ENCODE measurements at places on chromosomes 2 and 18. TPM values are rescaled to one million over a fixed set of nuclear protein-coding genes. Genes with fewer than 3 reads are reported as not detected.
A peak's percentile ranks its signal among the peaks of the same experiment; 100 is the strongest.

OR6B2 gene
- total RNA-seq = not detected

DNA sequence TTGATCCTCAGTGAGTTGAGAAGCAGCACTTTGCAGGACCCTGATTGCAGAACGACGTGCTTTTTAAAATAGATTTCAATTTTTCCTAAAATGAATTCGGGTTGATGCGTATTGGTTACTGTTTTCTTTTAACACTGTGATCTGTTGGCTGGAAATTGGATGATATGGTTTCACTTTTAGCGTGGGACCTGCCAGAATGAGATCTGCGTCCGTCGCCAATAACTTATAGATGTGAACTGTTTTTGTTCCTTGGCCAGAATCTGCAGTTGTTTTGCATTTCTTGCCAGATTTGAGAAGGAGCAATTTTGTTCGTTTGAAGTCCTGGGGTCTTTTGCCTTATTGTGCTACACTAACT, 703 bp downstream of the UGGT1 start:
- no peak for DNase-seq

GFPT1 gene
- total RNA-seq = 17.9 TPM

TUBA4B gene
- not detected for total RNA-seq

GRCh38 chr2:8999797-9000196, 3.7 kb downstream of the MBOAT2 start:
- no peak for DNase-seq

- DNase-seq = no peak
Observed at GRCh38 chr18:59667488-59667887, 29.7 kb downstream of the CCBE1 start.

- DNase-seq = no peak
Observed at GRCh38 chr2:161141033-161141432, 19.2 kb upstream of the TANK start.

- DNase-seq = no peak
Observed at GRCh38 chr2:235098269-235098668, 146.5 kb downstream of the SH3BP4 start.

DNA sequence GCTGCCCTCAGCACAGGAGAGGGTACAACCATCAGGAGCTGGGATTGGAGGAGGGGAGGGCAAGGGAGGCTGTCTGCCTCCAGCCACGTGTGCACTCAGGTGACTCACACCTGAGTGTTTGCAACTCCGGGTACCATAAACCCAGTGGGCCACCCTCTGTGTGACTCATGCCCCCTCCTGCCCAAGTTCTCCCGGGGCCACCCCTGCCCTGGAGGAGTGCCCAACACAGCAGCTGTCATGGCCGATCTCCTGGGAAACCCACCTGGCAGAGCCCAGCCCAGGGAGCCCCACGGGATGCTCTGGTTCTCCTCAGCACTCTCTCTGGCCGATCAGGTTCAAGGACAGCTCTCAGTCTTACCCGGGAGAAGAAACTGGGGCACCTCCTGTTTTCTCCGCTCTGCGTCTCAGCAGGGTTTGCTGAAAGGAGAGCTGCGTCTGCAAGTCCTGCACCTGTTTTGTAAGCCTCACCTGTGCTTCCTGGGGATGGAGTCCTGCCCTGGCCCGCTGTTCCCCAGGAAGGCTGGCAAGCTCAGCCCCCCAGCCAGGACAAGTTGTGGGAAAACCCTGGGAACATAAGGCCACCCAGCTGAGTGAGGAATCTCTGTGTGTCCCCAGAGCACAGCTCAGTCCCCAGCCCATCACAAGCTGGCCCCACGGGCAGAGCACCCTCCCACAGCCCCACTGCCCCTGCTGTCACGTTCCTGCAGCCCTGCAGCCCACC, 44.0 kb upstream of the UBE2F start:
- no peak for DNase-seq

DNA sequence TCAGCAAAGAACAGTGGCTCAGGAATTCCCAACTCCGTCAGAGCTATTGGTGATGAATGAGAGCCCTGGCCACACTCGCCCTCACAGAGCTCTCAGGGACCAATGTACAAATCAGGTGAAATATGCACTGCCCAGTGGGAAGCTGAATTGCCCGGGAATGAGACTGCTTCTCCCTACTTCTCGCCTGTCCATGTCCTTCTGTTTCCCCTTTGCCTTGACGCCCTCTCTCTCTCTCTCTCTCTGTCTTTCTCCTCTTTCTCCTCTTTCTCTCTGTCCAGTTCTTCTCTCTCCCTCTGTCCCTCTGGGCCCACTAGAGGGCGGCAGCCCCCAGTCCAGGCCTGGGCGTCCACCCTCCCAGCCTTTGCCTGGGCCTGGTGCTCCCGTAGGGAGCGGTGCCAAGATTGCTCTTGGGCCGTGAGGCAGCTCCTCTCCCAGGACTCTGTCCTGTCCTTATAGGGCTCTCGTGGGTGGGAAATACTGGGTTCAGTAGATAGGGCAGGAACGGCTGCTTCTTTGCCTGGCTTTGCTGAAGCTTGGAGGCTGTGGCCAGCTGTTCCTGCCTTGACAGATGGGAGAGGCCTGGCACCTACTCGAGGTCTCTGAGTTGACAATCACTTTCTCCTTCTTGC, 28.4 kb upstream of the PUM2 start:
- no peak for DNase-seq

- DNase-seq = no peak
Observed at GRCh38 chr2:181123798-181124231, 143.4 kb downstream of the UBE2E3 start.

- DNase-seq = no peak
Observed at GRCh38 chr2:35946478-35946877, 409.1 kb upstream of the CRIM1 start.

DNA sequence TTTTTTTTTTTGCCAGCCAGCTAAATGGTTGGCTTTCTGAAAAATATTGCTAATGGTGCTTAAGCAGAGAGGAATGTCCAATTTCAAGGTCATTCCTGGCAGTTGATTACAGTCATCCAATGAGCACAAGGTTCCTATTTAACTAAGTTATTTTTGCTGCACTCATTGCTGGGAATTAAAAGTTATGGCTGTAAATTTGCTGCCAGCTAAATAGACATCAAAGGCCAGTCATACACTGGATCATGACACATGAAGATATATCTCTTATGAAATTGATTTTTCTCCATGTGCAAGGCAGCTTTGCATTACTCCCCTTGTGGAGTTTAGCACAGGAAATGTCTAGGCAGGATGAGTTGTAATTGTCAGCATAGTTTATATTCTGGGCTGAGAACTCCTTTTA, 1898.4 kb upstream of the CELF4 start:
- DNase-seq = no peak

PTPRN gene
- 7.6 TPM for total RNA-seq

- DNase-seq = no peak
Observed at GRCh38 chr2:18009891-18010290, 131.4 kb downstream of the KCNS3 start.

DNA sequence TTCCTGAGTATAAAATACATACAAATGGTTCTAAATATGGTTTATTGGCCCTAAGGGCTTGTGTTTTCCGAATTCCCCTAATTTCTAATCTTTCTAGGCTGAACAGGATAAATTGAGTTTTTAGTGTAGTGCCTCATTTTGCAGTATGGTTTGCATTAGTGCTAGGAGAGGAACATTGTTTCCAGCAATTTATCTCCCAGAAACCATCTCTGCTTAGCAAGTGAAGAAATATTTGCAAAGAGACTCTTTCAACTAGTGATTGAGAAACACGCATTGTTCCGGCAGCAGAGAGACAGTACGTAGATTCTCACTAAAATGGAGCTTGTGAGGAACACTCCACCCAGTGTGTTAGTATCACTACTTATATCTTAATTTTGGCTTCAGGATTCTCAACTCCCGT, 177.8 kb upstream of the EPAS1 start:
- no peak for DNase-seq

DNA sequence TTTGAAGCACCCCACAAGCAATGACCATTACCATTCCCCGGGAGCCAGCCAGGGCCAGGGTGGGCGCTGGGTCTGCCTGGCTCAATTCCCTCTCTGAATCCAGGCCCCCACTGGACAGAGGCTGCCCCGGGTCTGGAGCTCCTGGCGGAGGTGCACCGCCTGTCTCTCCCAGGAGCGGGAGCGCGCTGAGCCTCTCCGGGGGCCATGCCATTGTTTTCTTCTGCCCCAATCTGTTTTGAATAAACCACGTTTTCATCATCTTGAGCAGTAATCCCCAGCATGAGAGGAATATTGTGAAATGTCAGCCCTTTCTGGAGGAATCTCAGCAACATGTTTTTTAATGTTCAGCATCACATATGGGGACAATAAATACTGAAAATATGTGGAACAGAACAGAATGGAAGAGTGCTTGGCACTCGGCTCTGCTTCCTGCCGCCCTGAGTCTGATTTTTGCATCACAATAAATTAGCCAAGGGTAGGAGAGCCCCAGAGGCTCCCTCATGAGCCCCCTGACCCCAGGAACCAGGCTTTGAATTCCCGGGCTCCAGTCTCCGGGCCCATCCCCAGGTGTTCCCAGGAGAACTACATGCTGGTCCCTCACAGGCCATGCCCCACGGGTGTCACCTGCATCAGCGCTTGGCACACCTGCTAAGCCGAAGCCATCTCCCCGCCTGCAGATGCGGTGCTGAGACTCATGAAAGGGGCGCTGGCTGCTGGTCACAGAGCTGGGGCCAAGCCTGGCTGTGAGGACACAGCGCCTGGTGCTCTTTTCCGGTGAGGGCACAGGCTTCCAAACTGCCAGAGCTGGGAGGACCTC, 88.8 kb downstream of the INHBB start:
- DNase-seq = peak; percentile 93

DNA sequence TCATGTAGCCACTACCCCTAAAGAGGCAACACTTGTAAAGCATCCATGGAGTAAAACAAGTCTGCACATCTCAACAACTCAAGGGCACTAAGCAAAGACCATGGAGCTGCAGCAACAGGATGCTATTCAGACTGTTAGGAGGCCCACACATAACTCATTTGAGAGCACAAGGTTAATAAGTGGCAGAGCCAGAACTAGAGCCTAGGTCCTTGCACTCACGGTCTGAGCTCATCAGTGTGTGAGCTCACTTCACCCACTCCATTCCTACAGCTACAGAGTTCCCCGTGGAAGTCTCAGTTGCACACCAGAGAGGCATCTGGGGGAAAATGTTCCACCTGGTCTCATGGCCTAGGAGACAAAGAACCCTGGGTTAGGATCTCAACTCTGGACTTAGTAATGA, 35.0 kb downstream of the TTC32 start:
- no peak for DNase-seq

- DNase-seq = no peak
Observed at GRCh38 chr18:22267225-22267624, 97.8 kb downstream of the GATA6 start.

GRCh38 chr18:5770176-5770575, 125.1 kb downstream of the TMEM200C start:
- no peak for DNase-seq

- DNase-seq = no peak
Observed at GRCh38 chr2:98102878-98103277, 15.9 kb downstream of the VWA3B start.

GRCh38 chr2:165163761-165164160, 40.1 kb downstream of the SCN3A start:
- DNase-seq = no peak
